ENCODE measurements at places on chromosomes 3 and 15. TPM values are rescaled to one million over a fixed set of nuclear protein-coding genes. Genes with fewer than 3 reads are reported as not detected.

Gene OR5AC2
- not detected for total RNA-seq

Gene PFKFB4
- 49.1 TPM for total RNA-seq

Gene TPRG1
- total RNA-seq, result 0.86 TPM

Gene SCAMP2
- 105 TPM for total RNA-seq

Gene BUB1B
- total RNA-seq, result 94.9 TPM

- DNase-seq, result no peak
These were observed 158.2 kb downstream of the RPLP1 start for GRCh38 chr15:69610858-69611257.

DNA sequence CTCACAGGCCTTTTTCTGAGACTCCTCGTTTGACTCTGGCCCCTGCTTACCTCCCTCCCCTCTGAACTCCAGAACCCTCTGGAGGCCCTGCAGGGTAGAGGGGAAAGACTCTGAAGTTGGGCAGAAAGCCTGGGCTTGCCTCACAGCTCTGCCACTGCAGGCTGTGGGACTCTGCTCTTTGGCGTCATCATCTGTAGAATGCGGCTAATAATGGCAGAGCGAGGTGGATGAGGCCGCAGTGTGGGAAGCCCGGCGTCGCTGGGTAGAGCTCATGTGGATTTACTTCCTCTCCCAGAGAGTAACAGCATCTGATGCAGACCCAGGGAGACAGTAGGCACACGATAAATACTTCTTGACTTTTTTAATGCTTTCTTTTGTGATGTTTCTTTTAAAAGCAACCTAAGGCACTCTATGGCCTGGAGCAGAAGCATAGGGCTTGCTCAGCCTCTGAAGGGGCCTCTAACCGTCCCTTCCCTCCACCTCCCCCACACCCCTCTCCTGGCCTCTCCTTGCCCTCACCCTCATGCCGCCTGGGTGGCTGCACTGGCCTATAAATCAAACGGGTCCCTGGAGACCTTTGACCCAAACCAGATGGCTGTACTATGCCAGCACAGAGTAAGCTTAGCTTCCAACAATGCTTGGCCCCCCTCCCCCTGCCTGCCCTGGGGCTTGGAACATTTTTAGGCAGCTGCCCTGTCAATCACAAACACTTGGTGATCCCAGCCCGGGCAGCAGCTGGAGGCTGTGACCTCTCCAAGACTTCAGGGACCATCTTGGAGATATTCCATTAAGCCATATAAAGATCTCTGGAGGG, 32.9 kb downstream of the SPSB4 start:
- no peak for DNase-seq

DNA sequence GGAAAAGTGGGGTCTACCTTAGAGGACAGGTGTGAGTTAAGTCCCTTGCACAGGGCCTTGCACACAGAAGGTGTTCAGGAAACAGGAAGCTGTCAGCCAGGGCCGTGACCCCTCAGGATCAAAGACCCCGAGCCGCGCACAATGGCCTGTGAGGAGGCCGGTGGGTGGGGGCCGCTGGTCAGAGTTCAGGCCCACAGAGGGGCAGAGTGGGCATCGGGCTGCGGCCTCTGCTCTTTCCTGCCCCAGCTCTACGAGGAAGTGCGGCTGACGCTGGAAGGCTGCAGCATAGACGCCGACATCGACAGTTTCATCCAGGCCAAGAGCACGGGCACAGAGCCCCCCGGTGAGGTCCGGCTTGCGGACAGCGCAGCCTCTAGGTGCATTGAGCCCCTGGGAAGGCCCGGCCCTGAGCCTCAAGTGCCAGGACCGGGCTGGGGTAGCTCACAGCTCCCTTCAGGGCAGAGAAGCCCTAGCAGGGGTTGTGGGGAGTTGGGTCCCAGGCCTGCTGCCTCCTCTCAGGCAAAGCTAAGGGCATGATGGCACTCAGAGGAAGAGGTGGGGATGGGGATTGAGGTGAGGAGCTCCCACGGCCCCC, 37.2 kb downstream of the PSTPIP1 start:
- no peak for DNase-seq

DNA sequence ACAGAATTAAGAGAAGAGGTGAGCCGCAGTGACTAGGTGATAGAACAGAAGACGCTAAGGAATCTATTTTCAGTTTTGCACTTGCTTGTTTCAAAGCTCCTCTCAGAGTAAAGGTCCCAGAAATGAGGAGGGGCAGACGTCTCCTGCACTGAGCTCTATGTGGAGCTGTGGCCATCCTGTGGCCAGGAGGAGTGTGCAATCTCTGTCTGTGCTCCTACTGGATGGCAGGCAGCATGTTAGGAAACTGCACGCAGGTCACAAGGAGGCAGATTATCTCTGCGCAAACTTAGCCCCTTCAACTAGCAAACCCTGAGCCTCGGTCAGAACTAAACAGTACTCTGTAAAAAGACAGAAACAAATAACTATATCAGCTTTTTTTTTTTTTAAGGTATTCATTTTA, 31.1 kb upstream of the PPIB start:
- no peak for DNase-seq

DNA sequence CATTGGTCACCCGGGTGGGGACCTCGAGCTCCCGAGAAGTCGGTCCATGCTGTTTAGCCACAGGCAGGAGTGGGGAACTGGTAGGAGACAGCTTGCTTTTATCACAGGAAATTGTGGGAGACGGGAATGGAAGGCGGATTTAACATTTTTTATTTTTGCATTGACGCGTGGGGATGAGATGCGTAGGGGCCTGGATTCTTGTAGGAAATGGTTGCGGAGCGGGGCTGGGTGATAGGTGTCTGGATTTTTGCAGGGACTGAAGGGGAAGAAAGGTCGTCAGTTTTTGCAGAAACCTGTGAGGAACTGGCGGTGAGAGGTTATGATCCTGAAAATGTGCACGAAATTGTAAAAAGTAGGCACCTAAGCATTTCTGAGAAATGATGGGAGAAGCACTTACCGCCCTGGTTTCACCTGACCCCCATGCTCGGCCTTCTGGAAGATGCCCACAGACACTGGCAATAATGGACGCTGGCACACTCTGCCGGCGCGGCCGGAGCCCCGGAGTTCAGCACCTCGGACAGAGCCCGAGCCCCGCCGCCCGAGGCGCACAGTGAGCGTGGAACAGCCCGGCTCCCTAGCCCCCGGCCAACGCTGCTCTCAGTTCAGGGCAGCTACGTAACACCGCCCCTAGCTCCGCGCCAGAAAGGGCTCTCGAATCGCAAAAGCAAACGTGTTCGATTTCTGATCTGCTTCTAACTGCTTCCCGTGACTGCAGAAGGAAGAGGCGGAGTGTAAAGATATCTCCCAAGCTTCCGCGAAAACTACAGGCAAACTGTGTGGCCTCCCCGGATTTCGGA, 928 bp downstream of the ANKRD34C start:
- DNase-seq, result peak; percentile 54

DNA sequence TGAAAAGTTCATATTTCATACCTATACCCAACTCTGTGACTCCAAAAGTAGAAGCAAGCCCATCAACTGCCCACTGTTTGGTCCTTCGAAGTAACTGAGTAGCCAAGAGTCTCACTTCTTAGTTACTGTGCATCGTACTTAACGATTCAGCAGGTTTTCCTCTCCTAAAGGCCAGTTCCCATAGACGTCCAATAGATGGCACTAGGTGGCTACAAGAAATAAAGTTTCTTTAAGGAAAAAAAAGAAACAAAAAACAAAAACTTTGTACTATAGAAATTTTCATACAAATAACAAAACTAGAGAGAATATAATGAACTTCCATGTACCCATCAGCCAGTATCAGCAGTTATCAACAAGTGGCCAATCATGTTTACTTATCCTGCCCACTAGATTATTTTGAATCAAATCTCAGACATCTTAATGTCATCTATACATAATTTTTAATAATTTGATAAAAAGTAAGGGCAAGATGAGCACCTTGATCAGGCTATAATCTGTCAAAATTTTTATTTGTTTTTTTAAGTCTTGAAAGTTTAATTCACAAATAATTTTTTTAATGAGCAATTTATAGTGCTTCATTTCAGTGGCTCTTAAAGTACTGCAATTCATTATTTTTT, 63.8 kb upstream of the ACP3 start:
- peak; percentile 26 for DNase-seq

DNA sequence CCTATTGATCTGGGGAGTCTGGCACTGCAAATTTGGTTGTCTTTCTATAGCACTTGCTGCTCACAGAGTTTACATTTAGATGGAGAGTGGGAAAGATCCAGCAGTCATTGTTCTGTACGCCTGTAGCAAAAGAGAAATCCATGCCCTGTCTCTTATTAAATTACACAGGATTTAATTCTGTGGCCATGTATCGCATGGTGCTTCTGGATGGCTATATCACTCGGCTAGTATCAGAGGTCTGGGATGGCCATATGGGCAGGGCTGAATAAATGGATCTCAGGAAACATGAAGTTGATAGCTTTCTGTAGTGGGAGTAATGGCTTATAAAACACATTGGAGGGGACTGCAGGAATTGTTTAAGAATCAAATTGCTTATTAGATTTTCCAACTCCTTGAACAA, 325.8 kb upstream of the DPH6 start:
- no peak for DNase-seq

GRCh38 chr15:101694261-101694660, 30.0 kb downstream of the TARS3 start:
- no peak for DNase-seq
